BE2C (cell line): ENCODE measurements at places on chromosomes 7 and 10.

DNA sequence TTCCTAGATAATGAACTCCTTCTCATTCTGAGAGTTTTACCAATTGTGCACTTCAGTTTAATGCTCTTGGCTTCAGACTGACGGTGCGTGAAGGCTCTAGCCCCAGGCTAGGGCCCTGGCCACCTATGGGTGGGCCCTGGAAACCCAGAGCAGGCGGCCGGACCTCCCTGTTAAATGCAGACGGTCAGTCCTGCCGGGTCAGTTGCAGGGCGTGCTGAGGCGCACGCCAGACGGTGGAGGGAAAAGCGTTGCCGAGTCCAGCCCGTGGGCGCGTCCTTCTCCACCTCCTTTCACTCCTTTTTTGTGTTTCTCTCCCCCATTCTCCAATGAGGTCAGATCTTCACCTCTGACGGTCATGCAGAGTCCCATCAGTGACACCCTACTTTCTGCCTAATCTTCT lies 2.3 kb downstream of the DPYSL4 start:
- DNase-seq: no peak

- no peak for DNase-seq
Observed at GRCh38 chr7:106448992-106449859, 164.4 kb upstream of the NAMPT start.

DNA sequence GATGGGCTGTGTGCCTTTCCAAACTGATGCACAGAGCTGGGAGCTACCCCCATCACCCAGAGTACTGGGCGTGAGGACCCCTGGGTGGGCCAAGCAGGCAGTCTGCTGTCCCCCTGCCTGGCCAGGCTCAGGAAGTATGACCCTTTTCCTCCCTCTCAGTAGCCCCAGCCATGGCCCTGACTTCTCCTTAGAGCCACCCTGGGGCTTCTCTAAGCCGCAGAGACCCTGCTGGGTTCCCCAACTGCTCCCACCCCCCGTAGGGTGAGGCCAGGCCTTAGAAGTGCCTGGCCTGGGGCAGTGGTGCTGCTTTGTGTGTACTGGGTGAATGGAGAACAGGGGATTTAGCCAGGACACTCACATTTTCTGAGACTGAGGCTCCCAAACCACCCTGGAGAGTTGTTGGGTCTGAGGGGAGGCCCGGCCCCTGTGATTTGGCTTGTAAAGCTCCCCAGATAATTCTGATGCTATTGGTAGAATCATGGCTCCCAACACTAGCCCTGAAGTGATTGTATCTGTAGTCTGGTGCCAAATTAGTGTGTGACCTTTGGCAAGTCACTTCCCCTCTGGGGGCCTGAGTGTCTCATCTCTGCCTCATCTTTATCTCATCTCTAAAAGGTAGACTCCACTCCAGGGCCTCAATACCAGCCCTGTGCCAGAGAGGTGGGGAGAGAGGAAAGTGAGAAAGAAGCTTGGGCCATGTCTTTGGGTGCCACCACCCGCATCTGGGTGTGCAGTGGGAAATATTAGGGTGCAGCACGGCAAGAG lies 99.7 kb upstream of the PPIF start:
- no peak for DNase-seq

- peak; percentile 89 for DNase-seq
Observed at GRCh38 chr7:132004529-132004928, 448.1 kb upstream of the PODXL start.

DNA sequence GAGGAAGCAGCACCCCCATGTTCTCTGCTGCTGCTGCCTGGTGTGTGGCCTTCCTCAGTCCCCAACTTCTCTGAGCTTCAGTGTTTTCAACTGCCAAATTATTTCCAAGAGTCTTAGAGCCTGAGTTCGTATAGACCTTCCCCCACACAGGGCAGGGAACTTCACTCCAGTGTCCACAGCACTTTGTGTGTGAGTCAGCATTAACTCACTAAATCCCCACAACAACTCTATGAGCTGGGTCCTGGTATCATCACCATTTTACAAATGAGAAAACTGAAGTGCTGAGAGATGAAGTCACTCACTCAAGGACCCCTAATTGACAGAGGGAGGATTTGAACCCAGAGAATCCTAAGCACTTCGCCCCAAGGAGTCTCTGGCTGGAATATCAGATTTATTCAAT lies 48.3 kb downstream of the ADCYAP1R1 start:
- no peak for DNase-seq

DNA sequence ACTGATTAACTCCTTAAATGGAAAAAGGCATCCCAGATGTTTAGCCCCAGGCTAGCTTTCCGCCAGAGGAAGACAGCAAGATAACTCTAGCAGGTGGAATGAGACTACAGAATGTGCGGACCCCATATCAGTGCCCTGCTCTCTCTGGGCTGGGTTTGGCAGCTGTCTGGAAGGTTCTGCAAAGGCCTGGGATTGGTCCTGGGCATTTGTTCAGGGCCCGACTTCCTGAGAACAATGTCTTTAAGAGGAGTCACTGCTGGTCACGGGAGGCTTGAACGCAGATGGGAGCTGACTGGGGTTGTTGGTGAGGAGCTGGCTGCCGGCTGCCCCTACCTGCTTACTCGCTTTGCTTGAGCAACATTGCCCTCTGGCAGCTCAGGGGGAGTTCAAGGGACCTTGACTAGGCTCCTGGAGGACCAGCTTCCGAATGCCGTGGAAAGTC lies 130.6 kb upstream of the BTBD16 start:
- DNase-seq: peak; percentile 60
